ENCODE measurements at places on chromosomes 2 and 18.

GRCh38 chr2:170582751-170583463 is 132.2 kb upstream of the SP5 start:
- H3K27ac ChIP-seq, result no peak overlapping the region
- no peaks in the 10 kb centered on the region for H3K36me3 ChIP-seq
- no peak overlapping the region for H3K4me3 ChIP-seq

- no peak overlapping the region for H3K27ac ChIP-seq
- no peak overlapping the region for H3K4me3 ChIP-seq
- H3K27me3 ChIP-seq, result no peaks in the 10 kb centered on the region
- no peak for DNase-seq
- H3K36me3 ChIP-seq, result no peaks in the 10 kb centered on the region
Observed at GRCh38 chr2:56741601-56742102, 557.9 kb downstream of the CCDC85A start.

GRCh38 chr2:210938228-210938627 is 381.8 kb downstream of the CPS1 start:
- H3K27ac ChIP-seq, result no peak overlapping the region
- no peaks in the 10 kb centered on the region for H3K4me1 ChIP-seq
- H3K36me3 ChIP-seq, result no peaks in the 10 kb centered on the region
- no peak for DNase-seq

DNA sequence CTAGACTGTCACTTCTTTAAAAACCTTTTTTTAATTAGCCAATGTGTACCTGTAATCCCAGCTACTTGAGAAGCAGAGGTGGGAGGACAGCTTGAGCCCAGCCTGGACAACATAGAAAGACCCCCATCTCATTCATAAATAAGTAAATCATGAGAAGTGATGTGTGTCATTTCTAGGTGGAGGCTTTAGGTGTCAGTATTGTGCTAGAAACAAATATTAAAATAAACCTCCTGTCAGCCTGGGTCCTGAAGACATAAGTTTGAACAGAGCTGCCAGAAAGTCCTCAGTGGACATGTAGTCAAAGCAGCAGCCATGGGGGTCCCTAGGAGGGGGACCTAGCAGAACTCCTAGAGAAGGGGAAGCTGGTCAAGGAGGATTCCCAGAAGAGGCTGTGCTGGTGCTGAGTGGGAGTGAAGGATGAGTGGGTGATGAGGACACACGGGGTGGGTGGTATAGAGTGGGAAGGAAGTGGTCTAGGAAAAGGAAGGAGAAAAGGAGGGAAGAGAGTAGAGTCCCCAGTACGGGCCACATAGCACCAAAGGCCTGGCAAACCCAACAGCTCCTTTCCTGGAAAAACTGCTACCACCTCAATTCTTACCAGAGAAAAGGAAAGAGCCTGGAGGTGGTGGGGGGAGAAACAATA is 316.6 kb upstream of the NCKAP5 start:
- no peak overlapping the region for H3K4me3 ChIP-seq
- H3K27me3 ChIP-seq, result no peaks in the 10 kb centered on the region
- H3K27ac ChIP-seq, result no peak overlapping the region
- no peaks in the 10 kb centered on the region for H3K36me3 ChIP-seq

DNA sequence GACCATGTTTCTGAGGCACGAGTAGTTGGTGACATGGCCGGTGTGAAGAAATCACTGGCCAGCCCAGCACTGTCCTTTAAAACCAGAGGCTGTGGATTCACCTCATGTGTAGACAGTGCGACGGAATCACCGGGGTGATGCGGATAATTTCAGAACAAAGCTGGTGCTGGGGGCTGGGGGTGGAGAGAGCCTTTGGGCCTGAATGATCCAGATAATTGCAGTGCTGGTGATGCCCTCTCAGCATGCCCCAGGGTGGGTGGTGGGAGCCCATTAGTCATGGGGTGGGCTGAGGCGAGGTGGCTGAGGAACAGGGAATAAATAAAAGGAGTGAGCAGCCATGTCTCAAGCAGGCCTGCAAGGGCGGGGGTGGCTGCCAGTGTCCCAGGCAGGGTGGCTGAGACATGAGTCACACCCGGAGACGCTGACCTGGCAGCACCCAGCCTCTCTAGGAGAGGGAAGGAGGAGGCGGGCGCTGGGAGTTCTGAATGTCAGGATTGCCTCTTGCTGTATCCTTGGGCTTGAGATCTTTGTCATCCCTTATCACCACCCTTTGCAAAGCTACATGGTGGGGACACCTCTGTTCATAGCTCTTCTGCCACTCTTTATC is 151.1 kb upstream of the MSH6 start:
- no peak overlapping the region for H3K27ac ChIP-seq
- H3K4me1 ChIP-seq, result no peaks in the 10 kb centered on the region
- no peak for DNase-seq
- no peak overlapping the region for H3K4me3 ChIP-seq
- peaks cover 6% of the 10 kb centered on the region for H3K27me3 ChIP-seq

- no peak overlapping the region for H3K27ac ChIP-seq
- no peaks in the 10 kb centered on the region for H3K36me3 ChIP-seq
- H3K4me3 ChIP-seq, result no peak overlapping the region
- H3K27me3 ChIP-seq, result no peaks in the 10 kb centered on the region
Observed at GRCh38 chr2:96437512-96437911, 67.6 kb downstream of the NEURL3 start.

Measured in T-cell (primary cell).